ENCODE measurements at places on chromosomes 6 and 20.

- no peak for DNase-seq
Observed at GRCh38 chr6:24926192-24926591, 9.6 kb downstream of the RIPOR2 start.

- DNase-seq, result no peak
Observed at GRCh38 chr6:12311106-12311505, 20.9 kb downstream of the EDN1 start.

DNA sequence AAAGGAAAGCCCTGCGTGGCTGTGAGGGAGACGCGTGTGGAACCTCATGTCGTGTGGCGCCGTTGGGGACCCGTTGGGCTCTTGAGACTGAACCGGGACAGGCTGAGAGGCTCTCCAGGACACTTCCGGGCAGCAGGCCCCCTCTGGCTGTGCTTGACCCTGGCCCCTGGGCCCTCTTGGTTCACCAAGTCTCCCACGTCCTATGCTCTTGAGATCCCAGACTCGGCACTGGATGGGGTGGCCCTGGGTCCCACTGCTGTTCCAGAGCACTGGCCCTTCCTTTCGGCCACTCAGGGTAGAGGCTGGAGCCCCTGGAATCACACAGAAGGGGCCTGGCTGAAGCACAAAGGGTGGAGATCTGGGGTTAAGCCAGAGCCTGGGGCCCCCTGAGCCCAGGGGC lies 30.4 kb downstream of the NTSR1 start:
- no peak for DNase-seq

DNA sequence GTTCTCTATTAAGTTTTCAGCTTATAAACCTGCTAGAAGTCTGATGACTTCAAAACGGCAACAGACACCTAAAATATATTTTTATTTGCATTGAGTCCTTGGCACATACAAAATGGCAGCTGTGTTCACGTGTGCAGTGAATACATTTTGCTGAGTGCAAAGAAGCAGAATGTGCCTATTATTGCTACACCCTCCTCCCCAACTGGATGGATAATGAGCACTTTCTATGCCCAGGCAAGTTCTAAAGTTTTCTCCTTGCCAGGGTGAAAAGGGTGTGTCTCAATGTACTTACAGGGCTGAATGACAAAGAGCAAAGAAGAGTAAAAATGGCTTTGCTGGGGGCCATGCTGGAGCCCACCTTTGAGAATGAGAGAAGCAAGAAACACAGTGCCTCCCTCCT lies 4.0 kb upstream of the FERMT1 start:
- DNase-seq, result no peak

- no peak for DNase-seq
Observed at GRCh38 chr6:154792761-154793160, 59.5 kb downstream of the SCAF8 start.

DNA sequence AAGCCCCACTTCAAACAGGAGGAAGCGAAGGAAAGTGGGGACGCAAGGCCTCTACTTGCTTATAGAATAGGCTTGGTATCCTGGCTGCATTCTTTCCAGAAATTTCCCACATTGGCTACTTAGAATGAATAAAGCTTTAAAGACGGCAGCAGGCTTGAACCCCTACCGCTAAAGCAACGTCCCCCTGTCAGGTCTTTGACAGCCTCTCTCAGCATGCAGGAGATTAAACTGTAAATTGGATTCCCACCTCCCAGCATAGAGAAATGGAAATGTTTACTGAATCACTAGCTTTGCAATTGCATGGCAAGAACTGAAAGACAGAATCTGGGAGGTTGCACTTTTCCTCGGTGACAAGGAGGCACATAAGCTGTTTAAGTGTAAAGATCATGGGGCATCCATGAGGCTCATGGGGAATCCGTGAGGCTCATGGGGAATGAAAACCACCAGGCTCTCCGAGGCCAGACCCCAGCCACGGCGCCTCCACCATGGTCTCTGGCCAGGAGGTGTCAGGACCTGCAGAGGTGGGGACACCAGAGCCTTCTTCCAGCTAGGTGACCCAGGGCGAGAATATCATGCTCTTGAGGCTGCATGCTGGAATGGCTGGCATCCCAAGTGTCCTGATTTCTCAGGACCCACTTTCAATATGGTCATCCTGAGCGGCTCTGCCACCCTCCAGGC lies 10.3 kb downstream of the LEMD2 start:
- no peak for DNase-seq

GRCh38 chr6:155066361-155066760 lies 71.2 kb downstream of the TIAM2 start:
- no peak for DNase-seq

- no peak for DNase-seq
Observed at GRCh38 chr6:24154121-24154520, 28.1 kb downstream of the NRSN1 start.

DNA sequence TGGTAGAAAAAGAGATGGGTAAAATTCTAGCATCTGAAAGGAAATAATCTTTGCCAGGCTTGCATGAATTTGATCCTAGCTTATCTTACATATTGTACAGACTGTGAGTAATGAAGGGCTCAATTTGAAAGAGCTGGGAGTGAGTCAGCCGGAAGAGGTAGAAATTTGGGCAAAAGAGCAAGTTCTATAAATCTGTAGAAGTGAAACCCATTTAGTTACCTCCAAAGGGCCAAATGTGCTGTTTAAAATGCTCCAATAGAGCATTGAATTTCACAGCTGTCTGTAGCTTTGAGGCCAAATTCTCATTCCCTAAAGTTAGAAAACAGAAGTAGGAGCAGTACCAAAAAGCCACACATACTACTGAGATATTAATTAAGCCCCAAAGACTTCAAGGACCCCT lies 466.1 kb downstream of the BTBD3 start:
- DNase-seq, result no peak

GRCh38 chr6:11232770-11233626 lies 530 bp upstream of the NEDD9 start:
- no peak for DNase-seq

GRCh38 chr6:26254724-26255123 lies 110.3 kb upstream of the BTN3A2 start:
- DNase-seq, result no peak

- DNase-seq, result peak; percentile 67
Observed at GRCh38 chr20:57594092-57594951, 25.9 kb downstream of the ZBP1 start.

DNA sequence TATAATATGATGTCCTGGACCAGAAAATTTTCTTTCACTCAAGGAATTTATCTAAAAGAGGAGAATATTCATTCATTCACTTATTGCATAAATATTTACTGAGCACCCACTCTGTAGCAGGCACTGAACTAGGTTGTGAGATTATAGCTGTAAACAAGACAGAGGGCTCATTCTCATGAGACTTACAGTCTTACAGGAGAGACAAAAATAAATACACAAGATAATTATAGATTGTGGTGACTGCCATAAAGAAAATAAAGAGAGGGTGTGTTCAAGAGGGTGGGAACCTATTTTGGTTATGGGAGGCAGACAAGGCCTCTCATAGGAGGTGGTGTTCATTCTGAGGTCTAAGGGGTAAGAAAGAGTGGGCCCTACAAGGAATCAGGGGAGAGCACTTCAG lies 109.9 kb upstream of the SUPT3H start:
- DNase-seq, result no peak

DNA sequence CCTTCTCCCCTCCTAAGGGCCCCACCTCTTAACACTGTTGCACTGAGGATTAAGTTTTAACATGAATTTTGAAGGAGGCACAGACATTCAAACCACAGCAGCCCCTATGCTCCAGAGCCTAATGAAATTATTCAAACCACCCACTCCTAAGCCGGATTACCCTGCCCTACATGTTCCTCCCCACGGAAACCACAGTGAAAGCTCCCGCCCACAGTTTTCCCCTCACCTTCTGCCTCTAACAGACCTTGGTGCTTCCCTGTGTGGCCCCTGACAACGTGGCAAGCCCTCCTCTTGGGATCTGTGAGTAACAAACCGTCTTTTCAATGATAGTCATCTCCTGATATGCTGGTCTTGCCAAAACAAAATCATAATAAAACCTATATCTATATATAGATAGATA lies 74.8 kb downstream of the RIN2 start:
- no peak for DNase-seq

DNA sequence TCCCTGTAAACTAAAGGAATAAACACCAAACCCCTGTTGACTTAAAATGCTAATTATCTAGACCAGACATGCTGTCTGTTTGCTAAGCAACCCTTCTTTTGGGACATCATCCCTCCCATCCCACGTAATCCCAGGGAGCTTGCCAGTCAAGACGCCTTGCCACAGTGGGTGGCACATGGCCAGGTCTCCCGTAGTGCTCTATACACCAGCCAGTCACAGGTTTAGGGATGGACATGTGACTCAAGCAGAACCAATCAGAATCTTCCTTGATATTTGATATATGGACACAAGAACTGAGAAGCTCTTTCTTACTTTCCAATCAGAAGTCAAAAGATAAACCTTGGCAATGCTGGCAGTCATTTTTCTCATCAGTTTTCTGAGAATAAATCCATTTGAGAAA lies 60.0 kb downstream of the CNKSR3 start:
- no peak for DNase-seq

DNA sequence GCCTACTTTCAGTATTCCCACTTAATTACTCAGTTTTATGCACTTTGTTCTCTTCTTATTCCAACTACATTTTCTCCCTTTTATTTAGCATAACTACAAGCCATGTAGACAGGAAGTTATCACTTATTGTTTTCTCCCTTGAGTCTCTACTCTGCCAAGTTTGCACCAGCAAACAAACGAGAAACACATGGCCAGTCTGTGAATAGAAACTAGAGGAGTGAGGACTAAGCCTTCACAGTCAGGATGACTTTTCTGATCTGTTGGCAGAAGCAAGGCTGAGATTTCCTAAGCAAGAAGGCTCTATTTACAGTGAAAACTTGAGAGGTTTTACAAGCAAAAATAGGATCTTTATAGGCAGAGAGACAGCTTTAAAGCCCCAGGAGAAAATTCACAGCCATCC lies 69.8 kb upstream of the TINAG start:
- no peak for DNase-seq

DNA sequence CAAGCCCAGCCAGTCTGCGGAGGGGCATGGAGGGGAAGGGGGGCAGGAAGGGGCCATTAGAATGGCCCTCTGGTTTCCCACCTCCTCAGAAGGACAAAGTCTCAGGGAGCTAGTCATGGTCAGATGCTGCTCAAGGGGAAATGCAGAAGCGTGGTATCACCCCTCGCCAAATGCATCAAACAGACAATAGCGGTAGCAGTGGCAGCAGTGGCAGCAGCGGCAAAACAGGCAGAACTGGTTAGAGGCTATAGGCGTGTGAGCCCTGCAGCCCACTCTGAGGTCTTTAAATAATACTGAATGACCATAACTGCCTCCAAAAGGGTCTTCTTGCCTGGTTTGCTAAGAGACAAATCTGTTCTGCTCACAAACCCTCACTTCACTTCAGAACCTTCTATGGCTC lies 186.7 kb downstream of the TFAP2C start:
- no peak for DNase-seq

- DNase-seq, result no peak
Observed at GRCh38 chr6:44504301-44504791, 116.8 kb downstream of the CDC5L start.

- DNase-seq, result no peak
Observed at GRCh38 chr20:9889270-9889981, 50.5 kb upstream of the PAK5 start.

GRCh38 chr20:19405958-19406357 lies 193.5 kb downstream of the SLC24A3 start:
- no peak for DNase-seq

GRCh38 chr6:167705211-167705750 lies 121.4 kb upstream of the AFDN start:
- DNase-seq, result no peak

- no peak for DNase-seq
Observed at GRCh38 chr6:122052346-122052900, 347.0 kb upstream of the HSF2 start.

GRCh38 chr6:112144145-112144926 lies 56.9 kb downstream of the FAM229B start:
- DNase-seq, result no peak

DNA sequence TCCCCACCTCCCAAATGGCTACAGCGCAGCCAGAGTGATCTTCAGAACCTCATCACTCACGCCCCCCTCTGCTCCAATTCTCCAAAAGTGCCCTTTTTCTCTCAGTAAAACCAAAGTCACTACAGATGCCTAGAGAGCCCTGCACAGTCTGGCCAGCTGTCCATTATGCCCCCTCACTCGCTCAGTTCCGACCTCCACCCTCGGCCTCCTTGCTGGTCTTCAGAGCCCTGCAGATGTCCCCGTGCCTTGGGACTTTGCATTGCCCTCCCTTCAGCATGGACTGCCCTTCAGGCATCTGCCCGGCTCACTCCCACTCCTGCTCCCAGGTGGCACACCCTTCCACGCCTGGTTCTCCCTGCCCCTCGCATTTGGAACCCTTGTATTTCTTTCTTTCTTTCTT lies 1.1 kb upstream of the RAET1E start:
- no peak for DNase-seq

DNA sequence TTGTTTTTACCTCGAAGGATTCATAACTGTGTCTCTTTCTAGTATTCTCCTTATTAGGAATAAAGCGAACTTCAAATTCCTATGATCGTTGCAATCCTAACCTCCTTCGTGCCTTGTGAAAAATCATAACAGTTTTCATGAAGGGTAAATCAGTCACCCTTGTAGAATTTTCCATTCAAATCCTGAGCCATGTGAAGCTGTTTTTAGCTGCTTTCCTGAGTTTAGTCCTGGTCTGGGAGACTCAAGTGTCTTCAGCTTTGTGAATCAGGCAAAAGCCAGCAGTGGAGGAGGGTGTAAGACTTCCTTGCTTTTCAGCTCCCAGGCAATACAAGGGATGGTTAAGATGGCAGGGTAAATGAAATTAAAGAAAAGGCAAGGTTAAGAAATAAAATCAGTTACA lies 24.3 kb downstream of the GCNT2 start:
- no peak for DNase-seq

DNA sequence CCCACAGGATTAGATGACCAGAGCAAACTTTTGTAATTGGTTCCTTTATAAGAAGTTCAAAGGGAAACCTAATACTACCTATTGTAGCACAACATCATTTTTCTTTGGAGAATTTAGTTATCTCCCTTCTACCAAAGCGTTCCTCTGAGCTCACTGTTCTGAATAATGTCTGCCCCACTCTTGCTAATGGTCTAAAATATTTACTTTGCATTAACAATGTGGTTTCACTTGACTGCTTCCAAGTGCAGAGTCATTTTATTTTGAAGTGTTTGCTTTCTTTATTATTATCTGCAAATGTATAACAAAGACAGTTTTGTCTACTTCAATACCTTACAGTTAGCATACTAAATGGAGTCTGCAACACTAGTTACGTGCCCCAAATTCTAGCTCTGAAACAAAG lies 15.0 kb downstream of the TRAPPC3L start:
- no peak for DNase-seq
